ENCODE measurements at places on chromosomes 3 and 15.

DNA sequence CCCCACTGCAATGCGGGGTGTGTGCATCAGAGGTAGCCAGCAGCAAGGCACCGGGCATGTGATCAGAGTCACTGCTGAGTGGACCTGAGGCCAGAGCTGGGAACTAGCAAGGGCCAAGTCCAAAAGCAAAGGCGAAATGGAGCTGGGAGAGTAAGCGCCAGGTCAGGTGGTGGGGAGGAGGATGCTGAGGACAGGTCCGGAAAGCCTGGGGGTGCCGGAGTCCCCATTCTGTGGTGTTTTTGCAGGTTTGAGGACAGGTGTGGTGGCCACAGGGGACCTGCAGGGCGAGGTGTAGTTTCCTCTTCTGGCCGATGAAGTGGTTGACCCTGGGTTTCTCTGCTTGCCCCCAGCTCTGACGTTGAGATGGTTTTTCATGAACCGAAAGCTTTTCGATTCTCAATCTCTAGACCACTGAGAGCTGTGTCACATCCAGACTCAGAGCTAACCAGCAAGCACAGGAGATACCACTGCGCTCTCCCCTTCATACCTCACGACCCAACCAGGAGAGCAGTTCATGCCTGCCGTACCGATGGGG lies 35.0 kb upstream of the HES1 start:
- peak; percentile 91 for DNase-seq

DNA sequence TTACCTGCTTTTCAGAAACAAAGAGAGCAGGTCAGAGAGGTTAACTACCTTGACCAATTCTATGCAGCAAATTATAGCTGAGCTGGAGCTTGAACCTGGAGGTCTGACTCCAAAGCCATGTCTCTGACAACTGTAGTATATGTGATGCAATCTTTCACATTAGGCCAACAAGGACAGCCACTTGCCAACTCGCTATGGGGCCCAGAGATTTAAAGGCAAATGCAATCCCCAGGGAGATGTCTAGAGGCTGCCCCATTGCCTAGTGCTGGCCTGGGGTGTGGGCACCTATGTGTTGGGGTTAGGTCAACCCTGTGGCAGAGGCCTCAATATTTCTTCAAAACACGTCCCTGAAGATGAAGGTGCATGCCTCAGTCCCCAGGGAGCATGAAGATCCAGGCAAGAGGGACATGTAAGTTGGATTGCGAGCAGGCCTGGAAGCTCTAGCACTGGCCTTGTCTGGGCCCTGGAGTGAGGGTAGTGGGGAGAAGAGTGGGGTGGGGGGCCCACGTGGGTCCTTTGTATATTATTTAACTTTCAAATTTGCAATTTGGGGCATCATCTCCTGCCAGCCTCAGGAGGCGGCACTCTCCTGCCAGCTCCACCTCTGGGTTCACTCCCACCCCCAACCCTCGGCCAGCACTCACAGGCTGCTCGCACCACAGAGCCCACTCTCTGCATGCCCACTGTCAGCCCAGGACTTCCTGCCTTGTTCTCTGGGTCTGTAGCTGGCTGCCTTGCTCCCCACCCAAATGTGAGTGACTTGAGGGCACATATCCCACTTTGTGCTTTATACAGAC lies 64.3 kb downstream of the SLC12A8 start:
- DNase-seq: no peak

DNA sequence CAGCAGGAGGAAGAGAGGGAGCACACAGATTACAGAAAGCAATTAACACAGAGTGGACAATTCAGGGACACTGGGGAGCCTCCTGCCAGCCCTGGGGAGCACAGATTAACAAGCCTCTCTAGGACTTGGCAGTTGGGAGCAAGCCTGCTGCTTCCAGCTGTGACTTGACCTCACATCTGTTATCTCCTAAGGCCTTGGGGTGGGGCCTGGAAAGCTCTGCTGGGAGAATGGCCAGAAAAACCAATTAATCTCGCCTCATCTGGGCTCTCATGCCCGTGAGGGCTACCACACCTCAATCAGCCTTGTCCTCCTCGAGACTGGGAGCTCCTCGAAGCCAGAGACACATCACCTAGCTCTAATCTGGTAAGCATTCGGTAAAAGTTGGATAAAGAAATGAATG lies 39.1 kb downstream of the SEMA5B start:
- no peak for DNase-seq

DNA sequence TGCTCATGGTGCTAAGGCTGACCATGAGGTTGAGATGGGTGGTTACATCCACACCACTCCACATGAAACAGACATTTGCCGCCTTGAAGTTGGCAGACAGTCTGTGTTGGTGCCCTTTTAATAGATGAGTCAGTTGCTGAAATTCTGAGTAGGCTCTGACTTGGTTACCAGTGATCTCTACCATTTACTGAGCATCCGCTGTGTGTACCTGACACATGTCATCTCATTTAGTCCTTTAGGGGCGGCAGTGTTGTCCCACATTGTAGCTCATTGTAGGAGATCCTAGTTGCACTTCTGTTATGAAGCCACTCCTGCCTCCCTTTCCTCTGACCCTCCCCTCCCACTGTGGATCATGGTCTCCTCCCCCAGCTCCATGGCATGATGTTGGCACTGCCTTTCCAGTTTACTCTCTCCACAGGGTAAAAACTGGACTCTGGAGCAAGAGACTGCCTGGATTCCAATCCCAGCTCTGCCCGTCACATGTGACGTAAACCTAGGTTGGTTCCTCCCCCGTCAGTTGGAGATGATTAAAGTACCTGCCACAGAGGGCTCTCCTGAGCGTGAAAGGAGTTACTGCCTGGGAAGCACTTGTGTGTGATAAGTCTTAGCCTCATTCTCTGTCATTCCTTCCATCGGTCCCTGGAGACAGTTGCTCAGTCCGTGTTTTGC lies 21.6 kb downstream of the SLCO3A1 start:
- DNase-seq: no peak

GRCh38 chr15:79311901-79312553 lies 1.1 kb downstream of the TMED3 start:
- DNase-seq: peak; percentile 66

DNA sequence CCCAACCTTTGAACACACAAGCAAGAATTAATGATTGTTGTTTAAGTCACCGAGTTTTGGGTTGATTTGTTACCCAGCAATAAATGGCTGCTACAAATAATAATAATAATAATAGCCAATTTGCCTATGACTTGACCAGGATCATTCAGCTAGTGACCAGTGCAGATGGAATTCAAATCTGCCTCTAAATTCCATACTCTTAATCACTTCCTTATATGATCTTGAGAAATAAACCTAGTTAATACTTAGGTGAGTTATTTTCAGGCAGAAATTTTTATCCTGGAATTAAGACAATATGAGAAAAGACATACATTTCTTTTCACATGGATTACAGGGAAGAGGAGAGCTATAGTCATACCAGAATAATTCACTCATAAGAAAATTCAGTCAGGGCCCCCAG lies 116.0 kb upstream of the GALNT15 start:
- no peak for DNase-seq

GRCh38 chr3:707041-707440 lies 385.8 kb upstream of the CNTN6 start:
- DNase-seq: no peak

DNA sequence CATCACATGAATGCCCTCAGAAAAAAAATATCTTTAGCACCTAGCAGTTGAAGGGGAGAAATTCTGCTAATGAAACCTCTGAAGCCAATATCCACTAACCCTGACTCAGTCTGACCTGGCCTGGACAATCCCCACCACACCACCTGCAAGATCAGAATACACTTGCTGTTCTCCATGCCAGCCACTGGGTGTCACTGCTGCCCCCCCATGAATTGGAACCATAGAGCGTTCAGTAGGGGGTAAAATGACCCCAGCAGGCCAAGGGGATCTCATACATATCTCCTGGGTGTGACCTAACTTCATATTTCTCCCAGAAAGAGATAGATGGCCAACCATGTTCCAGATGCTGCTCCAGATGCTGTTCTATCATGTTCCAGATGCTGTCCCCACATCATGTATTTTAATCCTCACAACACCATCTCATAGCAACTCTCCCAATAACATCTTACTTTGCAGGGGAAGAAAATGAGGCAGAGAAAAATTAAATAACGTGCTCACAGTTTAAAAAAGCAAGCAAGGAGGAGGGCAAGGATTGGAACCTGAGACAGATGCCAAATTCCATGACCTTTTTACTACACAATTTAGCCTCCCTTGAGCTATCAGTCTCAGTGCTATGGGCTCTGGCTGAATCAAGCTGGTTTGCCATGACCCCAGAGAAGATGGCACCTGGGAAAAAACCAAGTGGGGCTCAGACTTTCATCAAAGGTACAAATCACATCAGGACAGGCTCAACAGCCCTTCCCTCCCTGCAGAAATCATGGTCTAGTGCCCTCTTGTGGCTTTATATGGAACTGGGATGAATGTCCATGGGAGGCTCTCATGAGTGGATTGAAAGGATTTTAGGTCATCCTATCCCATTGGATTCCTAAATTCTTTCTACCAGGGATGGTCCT lies 12.4 kb downstream of the NTRK3 start:
- peak; percentile 35 for DNase-seq

- DNase-seq: no peak
These were observed 134.8 kb downstream of the P2RY1 start for GRCh38 chr3:152969557-152970300.

GRCh38 chr3:9248522-9249271 lies 749 bp downstream of the SRGAP3 start:
- DNase-seq: no peak

DNA sequence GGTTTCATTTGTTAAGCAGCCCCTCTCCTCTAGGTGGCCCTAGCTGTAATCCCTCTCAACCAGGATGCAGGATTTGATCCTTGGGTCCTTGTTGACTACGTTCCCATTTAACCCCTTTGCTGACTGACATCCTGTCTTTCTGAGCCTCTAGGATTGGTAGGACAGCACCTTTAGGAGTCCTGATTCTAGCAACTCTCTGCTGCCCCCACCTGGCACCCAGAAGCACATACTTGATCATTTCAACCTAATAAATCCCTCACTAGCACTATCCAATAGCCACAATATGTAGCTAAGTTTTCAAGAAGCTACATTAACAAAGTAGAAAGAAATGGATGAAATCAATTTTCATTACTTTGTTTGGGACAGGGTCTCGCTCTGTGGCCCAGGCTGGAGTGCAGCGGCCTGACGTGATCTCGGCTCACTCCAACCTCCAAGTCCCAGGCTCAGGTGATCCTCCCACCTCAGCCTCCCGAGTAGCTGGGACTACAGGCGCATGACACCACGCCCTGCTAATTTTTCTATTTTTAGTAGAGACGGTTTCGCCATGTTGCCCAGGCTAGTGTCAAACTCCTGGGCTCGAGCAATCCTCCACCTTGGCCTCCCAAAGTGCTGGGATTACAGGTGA lies 28.3 kb downstream of the RSL24D1 start:
- peak; percentile 85 for DNase-seq

- no peak for DNase-seq
These were observed 653.6 kb downstream of the NSUN3 start for GRCh38 chr3:94716326-94717018.

DNA sequence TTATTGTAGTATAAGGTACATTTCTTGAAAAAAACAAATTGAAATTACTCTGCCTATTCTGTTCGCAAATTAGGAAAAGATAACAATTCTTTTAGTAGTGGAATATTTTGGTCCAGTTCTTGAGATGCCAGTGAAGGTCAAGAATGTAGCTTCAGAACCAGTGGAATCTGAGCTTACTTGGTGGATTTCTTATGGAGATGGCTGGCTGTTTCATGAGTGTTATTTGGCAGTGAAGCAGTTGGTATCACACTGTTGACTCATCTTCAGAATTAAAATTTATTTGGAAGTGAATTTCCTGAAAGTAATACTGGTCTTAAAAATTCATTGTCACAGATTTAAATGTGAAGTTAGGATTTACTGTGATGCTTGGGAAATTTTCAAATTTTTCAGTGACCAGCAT lies 19.1 kb downstream of the RNF13 start:
- DNase-seq: no peak

- no peak for DNase-seq
These were observed 30.0 kb downstream of the PDHB start for GRCh38 chr3:58403513-58404109.

DNA sequence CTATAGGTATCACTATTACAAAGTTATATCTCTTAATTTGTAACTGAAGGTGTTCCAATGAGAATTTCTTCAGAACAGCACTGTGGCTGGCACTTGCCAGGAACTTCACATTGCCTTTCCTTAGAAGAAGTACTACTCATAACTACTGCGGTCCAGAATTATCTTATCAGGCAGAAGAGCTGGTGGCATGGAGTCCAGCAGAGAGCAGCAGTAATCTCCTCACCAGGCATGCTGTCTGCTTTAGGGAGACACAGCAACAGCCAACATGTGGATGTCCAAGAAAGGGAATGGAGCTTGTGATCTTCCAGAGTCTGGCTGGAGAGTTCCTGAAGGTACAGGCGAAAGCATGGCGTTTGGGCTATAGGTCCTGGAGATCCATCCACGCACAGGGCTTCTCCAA lies 919.7 kb upstream of the NR2F2 start:
- DNase-seq: no peak

- DNase-seq: peak; percentile 26
These were observed 769.4 kb upstream of the GOLIM4 start for GRCh38 chr3:168865022-168865551.

DNA sequence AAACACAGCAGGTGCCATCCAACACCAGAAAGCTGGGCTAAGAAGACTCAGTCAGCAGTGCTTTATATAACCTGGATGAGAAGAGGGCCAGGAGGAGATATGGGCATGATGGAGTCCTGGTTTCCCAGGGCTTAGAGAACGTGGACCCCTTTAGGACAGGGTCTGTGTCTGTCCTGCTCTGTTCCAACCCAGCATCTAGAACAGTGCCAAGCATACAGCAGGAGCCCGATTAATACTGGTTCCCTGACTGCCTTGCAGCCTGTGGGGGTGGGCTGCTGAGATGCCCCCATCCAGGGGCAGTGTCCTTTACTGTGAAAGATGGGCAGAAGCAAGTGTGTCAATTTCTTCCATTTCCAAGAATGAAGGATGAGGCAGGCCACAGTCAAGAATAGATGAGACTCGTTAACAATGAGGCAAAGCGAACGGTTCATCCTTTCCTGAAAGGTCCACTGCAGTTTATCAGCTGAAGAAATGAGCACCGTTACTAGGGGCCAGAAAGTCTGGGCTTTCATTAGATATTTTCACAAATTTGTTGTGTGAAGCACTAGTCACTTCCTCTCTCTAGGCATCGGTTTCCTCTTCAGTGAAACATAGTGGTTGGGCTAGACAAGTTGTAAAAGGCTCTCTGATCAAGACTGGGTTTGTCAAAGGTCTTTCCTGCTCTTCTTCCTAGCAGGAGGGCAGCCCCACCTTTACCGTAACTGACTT lies 72.0 kb upstream of the HERC1 start:
- peak; percentile 67 for DNase-seq

DNA sequence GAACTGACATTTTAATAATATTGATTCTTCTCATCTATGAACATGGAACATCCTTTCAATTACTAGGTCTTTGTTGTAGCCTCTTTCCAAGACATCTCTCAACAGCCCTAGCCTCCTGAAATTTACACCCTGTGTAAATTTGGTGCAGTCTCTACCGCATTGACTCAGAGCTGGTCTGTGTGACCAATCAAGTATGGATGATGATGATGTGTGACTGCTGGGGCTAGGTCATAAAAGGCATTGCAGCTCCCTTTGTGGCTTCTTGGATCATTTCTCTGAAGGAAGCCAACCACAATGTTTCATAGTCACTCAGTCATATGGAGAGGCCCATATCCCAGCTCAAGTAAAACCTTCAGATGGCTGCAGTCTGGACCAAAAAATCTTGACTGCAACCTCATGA lies 62.1 kb upstream of the FAM3D start:
- DNase-seq: no peak

- peak; percentile 24 for DNase-seq
These were observed 112.5 kb downstream of the ADAMTS9 start for GRCh38 chr3:64575211-64575844.
